NCI-H187 treated with DMSO at 0.1 percent for 48 hours (cell line): ENCODE measurements at places on chromosomes 16 and 17.

- DNase-seq, result no peak
Observed at GRCh38 chr16:24821129-24821528, 24.6 kb upstream of the SLC5A11 start.

- no peak for DNase-seq
Observed at GRCh38 chr17:18228176-18228682, 2.8 kb downstream of the LLGL1 start.

- DNase-seq, result no peak
Observed at GRCh38 chr17:29155227-29155965, 24.8 kb downstream of the MYO18A start.

- DNase-seq, result no peak
Observed at GRCh38 chr16:67672739-67673662, 6.4 kb downstream of the C16orf86 start.

DNA sequence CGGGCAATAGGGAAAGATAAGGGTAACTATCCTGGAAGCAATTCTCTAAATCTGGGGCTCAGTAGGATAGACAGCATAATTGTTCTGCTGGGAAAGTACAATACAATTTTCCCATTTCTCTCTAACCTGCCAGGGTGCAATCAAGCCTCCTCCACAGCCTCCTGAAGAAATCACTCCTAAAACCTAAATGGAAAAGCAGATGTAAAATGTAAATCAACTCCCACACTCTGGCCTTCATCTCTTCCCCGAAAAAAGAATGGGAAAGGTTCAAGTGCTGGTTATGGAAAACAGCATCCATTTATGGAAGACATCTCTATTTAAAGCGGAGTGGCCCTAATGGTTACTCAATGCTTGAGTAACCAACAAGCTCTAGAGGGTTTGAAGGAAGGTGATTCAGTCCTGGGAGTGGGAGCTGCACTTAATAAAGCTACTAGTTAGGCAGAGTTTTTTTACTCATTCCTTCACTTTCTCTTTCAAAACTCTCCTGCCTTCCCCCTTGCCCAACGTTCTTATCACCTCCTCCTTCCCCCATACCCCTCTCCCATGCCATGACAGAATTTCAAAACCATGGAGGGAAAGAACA, 5.1 kb downstream of the MMD start:
- no peak for DNase-seq

DNA sequence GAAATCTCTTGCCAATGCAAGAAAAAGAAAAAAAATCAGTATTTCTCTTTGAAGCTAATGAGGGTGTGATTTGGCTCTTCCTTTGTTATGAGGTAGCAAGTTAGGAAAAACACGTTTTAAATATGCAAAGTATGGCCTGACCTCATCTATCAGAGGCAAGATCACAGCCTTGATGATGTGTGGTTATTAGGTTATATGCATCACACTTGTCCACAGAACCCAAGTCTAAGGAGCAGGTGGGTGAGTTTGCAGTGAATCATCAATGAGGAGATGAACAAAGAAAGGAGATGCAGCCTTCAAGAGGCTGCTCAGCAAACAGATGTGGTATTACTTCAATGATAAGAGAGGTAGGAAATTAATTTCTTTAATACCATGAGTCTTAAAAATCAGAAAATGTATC, 594.8 kb upstream of the CDH5 start:
- DNase-seq, result no peak

GRCh38 chr17:2695961-2696760, 15.4 kb downstream of the CLUH start:
- no peak for DNase-seq

DNA sequence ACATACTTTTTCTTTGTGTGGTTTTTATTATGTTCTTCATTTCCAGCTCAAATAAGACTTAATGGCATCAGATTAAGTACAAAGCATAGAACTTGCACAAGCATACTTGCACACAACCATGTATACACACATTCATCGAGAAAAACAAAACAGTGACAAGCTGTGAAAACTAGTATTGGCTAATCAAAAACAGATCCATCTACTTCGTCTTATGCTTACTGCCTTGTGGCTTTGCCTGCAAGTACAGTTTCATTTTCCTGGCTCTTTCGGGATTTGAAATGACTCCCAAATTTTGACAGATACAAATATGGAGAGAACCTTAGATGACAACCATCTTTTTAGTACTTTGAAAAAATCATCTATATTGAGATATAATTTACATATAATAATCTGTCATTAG, 338.3 kb downstream of the BCAS3 start:
- no peak for DNase-seq

- no peak for DNase-seq
Observed at GRCh38 chr16:57470711-57471110, 8.2 kb downstream of the POLR2C start.

- no peak for DNase-seq
Observed at GRCh38 chr16:11481987-11482386, 104.7 kb downstream of the LITAF start.
